NCI-H510A treated with DMSO at 0.1 percent for 48 hours (cell line): ENCODE measurements at places on chromosomes 16 and 17.

DNA sequence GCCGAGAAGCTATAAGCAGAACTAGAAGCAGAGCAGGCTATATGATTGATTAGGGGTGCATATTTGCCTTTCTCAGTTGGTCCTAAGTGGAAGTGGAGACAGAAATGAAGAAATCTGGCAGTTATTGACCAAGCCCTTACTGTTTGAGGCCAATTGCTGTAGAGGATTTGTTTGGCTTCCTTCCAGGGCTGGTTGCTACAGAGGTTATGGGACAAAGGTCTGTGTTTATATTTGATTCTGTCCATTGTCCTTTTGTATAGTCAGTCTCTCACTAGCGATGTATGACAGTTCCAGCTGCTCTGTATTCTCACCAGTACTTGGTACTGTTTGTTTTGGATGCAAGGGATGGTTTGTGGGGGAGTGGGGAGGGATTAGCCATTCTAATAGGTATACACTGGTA, 7.3 kb upstream of the ALOX15 start:
- DNase-seq, result peak; percentile 78

DNA sequence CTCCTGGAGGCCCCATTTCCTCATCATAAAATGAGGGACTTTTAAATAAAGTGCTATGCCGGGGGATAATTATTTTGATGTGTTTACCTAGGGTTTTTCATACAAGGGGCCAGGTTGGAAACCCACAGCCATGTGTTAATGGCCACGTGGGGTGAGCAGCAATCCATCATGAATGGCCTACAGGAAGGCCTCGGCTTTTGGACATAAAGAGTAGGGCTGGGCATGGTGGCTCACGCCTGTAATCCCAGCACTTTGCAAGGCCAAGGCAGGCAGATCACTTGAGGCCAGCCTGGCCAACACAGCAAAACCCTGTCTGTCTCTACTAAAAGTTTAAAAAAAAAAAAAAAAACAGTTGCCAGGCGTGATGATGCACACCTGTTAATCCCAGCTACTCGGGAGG, 40.3 kb downstream of the MEAK7 start:
- DNase-seq, result no peak

DNA sequence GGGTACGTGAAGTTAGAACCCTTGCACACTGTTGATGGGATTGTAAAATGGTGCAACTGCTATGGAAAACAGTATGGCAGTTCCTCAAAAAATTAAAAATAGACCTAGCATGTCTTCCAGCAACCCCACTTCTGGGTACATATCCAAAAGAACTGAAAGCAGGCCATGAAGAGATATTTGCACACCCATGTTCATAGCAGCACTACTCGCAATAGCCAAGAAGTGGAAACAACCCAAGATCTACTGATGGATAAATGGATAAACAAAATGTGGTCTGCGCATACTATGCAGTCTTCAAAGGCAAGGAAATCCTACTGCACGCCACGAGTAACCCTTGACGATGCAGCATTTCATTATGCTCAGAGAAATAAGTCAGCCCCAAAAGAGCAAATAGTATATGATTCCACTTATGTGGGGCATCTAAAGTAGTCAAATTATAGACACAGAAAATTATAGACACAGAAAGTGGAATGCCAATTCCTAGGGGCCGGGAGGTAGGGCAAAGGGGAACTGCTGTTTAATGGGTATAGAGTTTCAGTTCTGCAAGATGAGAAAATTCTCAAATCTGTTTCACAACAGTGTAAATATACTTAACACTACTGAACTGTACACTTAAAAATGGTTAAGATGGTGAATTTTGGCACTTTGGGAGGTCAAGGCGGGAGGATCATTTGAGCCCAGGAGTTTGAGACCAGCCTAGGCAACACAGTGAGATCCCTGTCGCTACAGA, 17.2 kb downstream of the CORO7 start:
- DNase-seq, result no peak

- DNase-seq, result no peak
Measured at GRCh38 chr16:22008215-22009059, 526 bp downstream of the MOSMO start.

GRCh38 chr16:55735120-55735781, 79.5 kb downstream of the SLC6A2 start:
- no peak for DNase-seq

DNA sequence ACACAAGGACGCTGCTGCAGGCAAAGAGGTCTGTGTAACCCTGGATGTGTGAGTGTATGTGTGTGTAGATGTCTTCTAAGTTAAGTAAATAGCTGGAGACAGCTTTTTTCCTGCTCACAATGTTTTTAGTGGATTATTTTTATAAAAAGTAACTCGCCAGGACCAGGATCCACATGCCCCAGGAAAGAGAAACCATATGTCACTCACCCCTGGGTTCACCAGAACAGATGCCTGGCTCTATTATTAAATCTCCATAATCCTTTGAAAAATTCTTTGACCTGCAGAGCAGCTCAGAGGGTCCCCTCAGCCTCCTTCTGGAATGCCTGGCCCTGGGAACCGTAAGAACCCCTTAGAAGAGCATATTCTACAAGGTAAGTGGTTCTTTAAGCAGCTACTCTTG, 18.0 kb downstream of the ABCC12 start:
- no peak for DNase-seq

DNA sequence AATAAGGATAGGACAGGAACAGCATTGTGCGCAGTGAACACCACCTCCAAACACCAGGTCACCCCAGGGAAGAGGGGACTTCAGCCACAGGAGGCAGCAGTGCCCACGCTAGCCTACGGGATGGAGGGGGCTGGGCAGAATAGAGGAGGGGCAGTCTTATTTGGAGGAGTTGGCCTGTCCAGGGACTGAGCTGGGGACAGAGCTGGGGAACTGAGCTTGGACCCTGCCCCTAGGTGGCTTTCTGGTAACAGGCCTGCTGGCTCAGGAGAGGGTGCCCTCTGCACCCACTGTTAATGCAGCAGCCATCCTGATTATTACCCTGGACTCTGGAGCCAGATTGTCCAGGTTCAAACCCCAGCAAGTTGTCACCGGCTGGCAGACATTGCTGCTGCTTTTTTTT, 9.3 kb downstream of the CCDC102A start:
- DNase-seq, result no peak

DNA sequence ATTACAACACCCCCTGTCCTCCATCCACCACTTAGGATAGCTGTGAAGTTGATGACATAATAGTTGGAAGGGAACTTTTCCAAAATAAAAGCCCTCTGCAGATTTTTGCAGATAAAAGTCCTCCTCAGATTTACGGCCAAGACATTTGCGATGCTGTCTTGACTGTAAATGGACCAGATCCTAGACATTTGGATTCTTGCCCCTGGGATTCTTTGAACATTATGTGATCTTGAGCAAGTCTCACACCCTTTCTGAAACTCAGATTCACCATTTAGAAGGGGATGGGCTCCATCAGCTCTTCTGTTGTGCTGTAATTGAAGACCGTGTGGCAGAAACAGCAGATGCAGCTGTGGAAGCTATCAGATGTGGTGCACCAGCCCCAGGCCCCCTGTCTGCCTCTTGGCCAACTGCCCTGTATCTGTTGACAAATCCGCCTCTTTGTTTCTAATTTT, 153.9 kb upstream of the CACNG3 start:
- no peak for DNase-seq

DNA sequence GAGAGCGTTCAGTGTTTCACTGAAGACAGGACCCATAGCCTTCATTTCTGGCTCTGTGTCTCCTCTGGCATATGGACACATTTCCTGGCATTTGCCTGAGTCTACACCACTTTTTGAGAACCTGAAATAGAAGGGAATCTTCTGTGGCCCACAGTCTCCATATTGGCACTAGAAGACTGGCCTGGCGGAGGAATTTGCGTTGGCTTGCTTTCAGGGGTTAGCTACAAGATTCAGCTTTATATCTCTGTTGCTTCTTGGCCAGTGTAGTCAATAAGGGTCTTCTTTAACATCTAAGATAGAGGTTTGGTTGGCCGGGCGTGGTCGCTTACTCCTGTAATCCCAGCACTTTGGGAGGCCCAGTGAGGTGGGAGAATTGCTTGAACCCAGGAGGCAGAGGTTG, 12.8 kb upstream of the CLEC18C start:
- no peak for DNase-seq
